Left kidney (tissue), 8 donors: ENCODE measurements at places on chromosomes 13 and 19.

DNA sequence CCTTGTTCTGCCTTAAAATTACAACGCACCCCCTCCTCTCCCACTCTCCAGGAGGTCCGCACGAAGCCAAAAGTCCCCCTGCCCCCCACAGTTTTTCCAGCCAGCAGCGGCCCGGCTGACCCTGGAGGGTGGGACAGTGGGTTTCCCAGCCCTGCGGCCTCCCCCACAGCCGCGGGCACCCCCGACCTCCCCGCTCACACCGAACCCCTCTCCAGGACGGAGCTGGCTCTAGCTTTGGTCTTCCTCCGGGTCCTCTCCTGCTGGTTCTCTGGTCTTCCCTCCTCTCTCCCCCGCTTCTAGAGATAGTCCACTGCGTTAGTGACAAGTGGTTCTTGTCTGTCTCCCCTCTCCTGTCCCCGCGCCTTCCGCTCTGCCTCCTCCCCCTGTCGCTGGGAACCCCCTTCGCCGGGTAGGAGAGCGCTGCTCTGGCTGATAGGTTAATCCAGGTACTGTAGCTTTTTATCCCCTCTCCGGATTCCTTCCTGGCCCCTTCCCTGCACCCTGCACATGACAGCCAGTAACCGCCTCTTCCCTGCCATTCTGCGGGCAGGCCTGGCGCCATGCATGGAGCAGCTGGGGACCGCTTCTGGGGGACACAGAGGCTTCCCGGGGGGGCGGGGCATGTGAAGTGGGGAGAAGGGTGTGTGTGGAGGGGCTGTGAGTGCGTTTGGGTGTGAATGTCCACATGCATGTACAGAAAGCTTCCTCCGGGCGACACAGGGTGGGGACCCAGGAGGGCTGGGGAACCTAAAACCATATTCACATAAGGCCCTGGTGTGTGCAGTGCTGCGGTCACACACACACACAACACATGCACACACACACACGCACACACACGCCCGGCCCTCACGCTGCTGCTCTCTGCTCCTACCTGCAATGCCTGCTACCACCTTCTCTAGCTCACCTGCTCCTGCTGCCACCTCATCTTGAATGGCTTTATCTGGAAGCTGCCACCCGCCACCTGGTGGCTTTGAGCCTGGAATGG is 17.2 kb downstream of the PRR36 start:
- no peak for DNase-seq

GRCh38 chr13:73198991-73199411 is 140.2 kb downstream of the KLF5 start:
- DNase-seq: no peak

DNA sequence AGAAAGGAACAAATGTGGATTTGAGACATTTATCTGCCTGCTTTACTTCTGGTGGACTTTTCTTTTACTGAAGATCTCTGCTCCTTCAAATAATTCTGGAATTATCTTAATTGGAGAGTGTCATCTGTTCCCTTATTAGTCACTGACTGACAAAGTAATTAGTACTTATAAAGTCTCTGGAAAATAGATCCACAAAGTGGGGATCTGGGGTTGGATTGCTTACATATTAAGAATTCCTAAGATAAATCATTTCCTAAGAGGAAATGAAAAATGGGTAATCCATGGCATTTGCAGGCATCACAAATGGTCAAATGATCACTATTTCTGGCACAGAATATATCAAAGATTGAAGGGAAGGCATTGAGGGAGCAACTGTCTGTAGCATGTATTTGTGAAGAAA is 137.4 kb upstream of the SLITRK5 start:
- no peak for DNase-seq

DNA sequence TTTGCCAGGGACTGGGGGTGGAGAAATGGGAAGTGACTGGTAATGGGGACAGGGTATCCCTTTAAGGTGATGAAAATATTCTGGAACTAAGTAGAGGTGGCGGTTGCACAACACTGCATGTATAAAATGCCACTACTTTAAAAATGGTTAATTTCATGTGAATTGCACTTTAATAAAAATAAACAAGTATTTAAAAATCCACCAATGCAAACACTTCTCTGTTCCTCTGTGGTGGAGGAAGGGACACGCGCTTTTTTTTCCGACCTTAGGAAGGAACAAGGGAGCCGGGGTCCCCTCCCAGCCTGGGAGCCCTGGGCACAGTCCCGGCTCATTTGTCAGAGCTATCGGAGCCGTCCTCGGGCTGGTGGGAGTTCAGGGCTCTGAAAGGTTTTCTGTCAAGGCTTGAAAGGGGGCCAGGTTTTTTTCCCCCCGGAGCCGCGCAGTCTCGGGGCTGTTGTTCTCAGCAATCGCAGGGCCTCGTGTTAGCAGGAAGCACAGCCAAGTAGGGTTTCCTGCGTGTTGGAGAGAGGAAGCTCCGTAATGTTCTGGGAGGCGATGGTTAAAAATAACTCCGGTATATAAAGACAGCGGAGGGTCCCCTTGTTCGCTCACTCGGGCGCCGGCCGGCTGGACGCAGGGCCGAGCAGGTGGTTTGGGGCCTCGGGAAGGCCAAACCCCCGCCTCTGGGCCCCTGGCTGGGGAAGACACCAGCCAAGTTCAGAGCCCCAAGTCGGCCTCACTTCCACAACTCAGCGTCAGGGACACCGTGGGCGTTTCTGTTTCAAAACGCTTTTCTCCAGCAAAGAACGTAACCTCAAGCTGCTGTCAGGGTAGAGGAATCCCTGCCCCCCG is 41.2 kb upstream of the KLF2 start:
- peak; percentile 74 for DNase-seq

GRCh38 chr13:52195401-52195837 is 36.0 kb upstream of the NEK3 start:
- peak; percentile 41 for DNase-seq

DNA sequence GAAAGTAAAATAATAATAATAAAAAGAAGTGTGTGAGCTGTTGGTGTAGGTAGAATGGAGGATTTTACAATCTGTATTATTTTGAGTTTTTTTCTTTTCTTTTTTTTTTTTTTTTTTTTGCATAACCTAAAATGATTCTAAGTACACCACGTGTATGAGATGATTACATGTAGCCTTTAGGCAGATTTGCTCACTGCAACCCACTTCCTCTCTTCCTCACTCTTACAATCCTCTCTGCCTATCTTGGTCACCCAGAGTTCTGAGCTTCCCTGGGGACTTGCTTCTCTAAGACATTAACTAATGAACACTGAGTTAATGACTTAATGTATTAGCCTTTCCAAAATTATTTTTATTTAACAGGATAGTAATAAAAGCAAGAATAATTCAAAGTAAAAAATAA is 1169.6 kb downstream of the EFNB2 start:
- DNase-seq: no peak

DNA sequence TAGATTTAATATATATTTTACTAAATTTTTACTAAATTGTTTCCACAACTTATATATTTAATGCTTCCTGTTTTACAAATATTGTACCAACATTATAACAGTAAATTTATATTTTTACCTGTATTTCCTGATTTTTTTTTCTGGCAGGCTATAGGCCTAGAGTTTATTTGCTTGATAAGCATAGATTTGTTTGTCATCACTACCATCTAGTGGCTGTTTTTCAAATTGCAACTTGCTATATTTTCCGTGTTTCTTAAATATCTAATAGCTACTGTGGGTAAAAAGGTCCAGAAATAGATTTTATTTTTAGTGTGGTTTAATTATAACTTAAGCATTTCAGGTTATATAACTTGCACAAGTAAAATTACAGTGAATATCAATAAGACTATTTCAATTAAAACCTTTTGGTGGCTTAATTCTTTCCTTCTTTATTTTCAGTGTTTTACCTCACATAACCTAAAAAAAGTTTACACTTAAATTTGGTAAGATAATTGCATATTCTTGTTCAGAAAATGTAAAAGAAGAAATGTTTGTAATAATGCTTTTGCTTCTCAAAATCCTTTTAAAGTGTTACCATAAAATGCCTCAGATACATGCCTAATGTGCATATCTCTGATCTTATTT is 60.6 kb downstream of the NDFIP2 start:
- DNase-seq: peak; percentile 63

DNA sequence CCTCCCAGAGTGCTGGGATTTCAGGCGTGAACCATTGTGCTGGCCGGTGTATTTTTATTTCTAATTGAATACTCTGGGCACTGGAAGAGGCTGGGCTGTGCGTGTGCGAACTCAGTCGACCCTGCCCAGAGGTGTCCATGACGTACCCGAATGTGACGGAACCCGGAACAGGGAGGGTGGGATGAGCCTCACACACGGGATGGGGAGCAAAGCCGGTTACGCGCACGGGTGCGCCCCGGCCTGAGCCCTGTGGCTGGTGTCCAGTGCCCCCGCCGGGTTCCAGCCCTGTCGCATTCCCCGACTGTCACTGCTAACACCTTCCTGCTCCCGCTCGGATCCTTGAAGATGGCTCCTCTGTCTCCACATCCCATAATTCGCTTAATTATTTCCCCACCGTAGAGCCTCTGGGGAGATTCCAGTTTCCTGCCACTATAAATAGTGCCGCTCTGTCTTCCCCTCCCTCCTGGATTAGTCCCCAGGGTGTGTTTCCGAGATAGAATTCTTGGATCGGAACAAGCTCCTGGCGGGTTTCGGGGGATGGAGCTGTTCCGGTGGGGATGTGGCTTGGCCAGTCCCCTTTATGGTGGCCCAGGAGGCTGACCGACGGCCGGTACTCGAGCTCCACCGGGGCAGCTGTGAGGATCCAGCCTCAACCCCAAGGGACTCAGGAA is 22.0 kb downstream of the SBNO2 start:
- DNase-seq: no peak

- peak; percentile 28 for DNase-seq
Measured at GRCh38 chr19:34365463-34366401, 736 bp downstream of the GPI start.

DNA sequence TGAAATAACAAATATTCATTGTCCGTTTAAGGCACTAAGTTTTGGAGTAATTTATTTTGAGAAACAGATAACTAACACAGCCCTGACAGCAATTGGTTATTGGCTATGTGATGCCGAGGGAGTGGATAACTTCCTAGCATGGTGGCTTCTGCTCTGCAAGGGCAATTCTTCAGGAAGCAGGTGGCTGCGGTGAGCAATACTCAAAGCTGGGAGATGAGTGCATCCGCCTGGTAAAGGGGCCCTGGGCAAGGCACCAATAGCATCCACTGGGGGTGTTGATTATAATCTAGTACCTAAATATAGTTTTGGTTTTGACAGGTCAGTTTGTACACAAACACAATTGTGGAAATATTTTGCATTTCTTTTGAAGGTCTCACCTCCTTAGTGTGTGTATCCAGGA is 41.0 kb downstream of the CCDC70 start:
- no peak for DNase-seq

DNA sequence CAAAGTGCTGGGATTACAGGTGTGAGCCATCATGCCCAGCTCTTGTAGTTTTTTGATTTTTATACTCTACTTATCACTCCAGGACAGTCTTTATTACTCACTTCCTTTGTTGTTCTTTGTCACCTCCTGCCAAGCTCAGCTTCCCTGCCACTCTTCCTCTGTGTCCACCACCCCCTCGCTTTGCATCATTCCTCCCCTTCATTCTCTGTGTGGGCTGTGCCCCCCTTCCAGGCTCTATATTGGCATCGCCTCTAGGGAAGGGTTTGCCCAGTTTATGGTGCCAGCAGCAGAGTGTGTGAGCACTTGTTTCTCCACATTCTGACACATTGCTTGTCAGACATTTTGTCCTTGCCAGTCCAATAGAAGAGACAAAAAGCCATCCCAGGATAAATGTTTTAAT is 15.1 kb downstream of the ZNF302 start:
- no peak for DNase-seq

DNA sequence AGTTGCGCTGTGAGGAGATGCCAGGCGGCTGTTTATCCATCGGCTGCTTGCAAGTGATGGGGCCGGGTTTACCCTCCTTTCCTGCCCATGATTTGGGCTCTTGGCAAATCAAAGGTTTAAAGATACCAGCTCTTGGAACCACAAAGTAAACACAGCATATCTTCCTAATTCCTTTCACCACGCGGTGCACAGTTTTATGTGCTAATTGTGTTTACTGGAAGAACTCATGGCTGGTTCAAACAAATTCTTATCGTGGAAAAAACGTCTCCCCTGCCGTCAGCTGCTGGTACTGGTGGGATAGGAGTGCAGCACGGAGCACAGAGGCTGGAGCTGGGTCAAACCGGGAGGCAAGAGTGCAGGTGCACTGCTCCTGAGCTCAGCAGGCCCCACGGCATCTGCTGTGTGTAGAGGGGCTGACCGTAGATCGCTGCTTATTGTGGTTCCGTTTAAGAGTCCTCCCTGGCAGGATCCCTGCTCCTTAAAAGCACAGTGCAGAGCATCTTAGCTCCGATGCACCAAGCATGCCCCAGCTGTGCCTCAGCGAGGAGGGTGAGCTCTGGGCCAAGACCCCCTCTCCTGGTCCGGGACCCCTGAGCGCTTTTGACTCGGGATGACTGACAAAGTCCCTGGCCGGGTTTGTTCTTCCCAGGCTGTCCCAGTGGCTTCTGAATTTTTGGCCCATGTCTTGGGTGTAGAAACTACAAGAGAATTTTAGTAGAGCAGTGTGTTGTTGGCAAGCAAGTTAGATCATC is 51.3 kb upstream of the GAS6 start:
- no peak for DNase-seq

DNA sequence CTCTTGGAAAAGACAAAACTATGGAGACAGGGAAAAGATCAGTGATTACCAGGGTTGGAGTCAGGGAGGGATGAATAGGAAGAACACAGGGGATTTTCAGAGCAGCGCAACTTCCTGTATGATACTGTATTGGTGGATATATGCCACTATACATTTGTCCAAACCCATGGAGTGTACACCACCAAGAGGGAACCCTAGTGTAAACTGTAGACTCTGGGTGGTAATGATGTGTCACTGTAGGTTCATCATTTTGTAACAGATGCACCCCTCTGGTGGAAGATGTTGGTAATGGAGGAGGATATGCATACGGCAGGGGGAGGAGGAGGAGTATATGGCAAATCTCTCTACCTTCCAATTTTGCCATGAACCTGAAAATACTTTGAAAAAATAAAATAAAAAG is 68.1 kb downstream of the UFM1 start:
- DNase-seq: no peak

DNA sequence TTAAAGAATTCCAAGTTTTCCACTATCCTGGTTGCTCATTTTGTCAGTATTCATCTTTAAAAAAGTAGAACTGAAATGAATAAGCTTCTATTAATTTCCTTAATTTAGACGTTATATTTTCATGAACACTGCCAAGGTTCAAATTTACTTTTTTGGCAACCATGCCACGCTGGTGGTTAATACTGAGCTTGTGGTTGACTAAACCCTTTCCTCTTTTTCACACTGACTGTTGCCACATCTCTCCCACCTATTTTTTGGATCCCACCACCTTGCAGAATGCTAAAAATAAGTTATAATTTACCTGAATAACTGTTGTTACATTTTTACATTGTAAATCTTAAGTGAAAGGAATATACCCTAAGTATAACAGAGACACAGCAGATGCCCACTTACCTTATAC is 45.0 kb downstream of the FLT3 start:
- DNase-seq: no peak
